Activated CD4-positive, alpha-beta T cell treated with anti-CD3 and anti-CD28 coated beads, Interleukin-2, amount 10 ng/mL, durations not matched to agents 7 days and 5 days (primary cell): ENCODE measurements at places on chromosomes 4 and X.

DNA sequence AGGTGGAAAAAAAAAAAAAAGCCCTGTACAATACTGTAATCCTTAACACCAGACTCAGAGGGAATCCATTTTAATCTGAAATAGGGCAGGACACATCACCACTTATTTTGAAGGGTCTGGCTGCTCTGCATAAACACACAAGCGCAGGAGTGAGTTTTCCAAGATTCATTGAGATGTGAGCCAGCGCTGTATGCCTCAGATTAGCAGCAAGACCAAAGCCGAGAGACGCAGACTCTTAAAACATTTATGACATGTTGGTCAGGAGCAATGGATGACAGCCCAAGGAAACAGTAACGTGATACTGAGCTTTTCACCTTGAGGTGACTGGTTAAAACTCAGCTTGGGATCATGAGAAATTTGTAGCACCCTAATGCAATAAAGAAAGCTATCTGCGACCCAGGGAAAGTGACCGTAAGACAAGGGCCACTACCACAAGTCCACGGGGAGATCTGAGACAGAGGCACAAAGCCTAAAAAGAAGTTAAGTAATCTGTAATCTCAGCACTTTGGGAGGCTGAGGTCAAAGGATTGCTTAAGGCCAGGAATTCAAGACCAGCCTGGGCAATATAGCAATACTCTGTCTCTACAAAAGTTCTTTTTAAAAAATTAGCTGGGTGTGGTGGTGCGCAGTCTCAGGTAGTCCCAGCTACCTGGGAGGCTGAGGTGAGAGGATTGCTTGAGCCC, 210.6 kb downstream of the COL25A1 start:
- no peak for DNase-seq

DNA sequence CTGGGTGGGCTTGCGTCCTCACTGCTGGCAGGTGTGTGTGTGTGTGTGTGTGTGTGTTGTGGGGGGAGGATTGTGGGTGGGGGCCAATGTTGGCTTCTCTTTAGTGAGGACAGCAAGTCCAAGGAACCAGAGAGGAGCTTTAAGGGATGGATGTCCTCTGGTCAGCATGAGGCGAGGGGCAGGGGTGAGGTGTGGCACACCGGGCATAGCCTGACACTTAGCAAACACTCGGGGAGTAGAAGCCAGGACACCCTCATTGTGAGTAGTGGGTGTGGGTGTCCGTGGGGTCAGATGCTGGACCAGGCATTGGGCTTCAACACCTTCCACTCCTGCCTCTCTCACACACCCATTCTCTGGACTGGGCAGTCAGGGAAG, 2.8 kb downstream of the SORCS2 start:
- no peak for DNase-seq

DNA sequence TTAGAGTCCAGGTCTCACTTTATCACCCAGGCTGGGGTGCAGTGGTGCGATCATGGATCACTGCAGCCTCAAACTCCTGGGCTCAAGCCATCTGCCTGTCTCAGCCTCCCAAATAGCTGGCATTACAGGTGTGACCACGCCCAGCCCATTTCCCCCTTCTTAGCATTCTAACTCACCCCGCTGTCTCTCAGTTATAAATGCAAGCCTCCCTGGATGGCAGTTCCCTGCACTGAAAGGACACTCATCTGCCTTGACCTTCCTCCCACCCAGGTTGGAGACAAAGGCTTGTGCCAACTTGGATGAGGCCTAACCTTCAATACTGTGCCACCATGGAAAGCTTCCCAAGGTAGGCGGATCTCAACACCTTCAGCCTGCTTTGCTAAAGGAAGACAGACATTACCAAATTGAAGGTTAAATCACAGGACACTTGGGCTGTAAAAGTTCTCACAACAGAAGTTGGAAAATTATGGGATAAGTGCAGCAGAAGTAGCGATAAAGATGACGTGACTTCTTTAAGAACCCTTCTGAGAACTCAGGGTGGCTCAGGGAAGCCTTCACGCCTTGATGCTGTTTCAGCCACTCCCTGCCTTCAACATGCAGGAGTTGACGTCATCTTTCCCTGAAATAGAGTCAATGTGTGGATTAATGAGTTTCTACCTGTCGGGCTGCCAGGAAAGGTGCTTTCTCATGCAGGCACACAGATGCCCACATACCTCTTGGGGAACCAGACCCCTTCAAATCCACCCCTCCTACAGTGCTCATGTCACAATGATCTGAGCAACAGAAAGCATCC, 10.6 kb upstream of the GPM6B start:
- DNase-seq = no peak

GRCh38 chrX:35392232-35392631, 405.9 kb upstream of the MAGEB16 start:
- no peak for DNase-seq

DNA sequence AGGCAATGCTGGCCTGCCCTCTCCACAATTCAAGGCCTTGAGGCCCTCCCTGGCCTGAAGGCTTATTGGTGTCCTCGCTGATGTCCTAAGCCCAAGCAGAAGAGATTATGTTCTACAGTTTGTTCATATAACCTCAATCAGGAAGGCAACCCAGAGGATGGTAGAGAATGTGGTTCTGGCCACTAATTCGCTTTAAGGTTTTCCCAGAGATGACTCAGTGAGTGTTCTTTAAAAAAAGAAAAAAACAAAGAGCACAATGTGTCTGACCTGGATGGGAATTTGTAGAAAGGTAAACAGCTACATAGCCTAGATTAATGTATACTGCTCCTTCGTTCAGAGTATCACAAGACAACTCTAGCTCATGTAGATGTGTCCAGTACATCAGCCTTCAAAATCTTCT, 66.0 kb downstream of the MANBA start:
- no peak for DNase-seq

- DNase-seq = no peak
Observed at GRCh38 chrX:69361311-69361845, 142.7 kb upstream of the NALF2 start.

DNA sequence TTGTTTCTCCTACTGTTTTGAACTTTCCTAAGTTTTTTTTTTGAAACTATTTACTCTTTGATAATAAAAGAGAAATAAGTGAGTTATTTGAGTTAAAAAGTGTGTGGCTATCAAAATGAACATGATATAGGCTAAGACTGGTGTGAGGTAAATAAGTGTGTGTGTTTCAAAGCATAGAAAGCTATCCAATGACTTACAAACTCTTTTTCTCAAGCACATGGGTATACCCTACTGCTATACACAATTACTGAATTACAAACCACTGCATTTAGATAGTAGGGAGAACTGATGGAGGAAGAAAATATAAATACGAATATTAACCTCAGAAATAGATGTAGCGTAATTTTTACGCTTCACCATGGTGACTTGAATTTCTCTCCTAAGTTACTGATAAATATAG, 305.8 kb upstream of the ANXA10 start:
- no peak for DNase-seq

- DNase-seq = peak; percentile 6
Observed at GRCh38 chr4:98939892-98940298, 11.0 kb upstream of the EIF4E start.

DNA sequence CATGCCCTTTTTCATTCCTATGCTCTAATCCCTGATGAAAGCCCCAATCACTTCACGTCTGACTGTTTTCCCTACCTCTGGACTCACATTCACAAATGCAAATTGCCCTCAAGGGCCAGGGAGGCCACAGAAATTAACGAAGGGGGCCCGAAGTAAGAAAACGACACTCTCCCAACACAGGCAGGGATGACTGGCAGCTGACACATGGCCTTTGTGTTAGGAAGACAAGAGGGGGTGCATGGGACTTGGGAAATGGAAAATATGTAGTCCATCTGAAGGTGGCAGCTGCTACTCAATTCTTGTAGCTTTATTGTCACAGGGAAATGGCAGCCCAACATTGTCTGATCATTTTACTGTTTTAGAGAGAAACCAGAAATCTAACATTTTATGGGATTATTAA, 12.3 kb upstream of the SPARCL1 start:
- no peak for DNase-seq

DNA sequence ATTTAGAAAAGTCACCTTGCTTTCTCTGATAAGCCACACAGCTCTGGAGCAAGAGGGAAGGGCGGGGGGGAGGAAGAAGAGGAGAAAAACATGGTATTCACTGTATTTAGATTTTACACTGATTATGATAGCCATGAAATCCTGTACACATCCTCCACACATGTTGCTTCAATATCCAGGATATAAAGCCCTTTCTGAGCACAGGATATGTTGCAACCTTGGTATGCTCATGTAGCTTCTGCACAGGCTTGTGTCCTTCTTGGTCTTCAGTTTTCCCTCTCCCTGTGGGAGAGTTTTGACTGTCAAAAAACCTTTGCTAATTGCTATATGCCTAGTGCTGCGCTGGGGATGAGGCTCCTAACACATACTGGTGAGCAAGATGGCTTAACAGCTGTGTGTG, 61.9 kb upstream of the DAPP1 start:
- DNase-seq = no peak
